ENCODE measurements at places on chromosomes 1 and 21. TPM values are rescaled to one million over a fixed set of nuclear protein-coding genes. Genes with fewer than 3 reads are reported as not detected.

NECTIN4 gene
- total RNA-seq: 0.09 TPM

SLC16A4 gene
- total RNA-seq: 0.13 TPM

CRNN gene
- total RNA-seq: not detected

TMCO2 gene
- total RNA-seq: not detected

DNAJC16 gene
- total RNA-seq: 19.4 TPM

NPHS2 gene
- total RNA-seq: not detected

- DNase-seq: no peak
Measured at GRCh38 chr1:86114816-86115400, 41.7 kb downstream of the COL24A1 start.

DNA sequence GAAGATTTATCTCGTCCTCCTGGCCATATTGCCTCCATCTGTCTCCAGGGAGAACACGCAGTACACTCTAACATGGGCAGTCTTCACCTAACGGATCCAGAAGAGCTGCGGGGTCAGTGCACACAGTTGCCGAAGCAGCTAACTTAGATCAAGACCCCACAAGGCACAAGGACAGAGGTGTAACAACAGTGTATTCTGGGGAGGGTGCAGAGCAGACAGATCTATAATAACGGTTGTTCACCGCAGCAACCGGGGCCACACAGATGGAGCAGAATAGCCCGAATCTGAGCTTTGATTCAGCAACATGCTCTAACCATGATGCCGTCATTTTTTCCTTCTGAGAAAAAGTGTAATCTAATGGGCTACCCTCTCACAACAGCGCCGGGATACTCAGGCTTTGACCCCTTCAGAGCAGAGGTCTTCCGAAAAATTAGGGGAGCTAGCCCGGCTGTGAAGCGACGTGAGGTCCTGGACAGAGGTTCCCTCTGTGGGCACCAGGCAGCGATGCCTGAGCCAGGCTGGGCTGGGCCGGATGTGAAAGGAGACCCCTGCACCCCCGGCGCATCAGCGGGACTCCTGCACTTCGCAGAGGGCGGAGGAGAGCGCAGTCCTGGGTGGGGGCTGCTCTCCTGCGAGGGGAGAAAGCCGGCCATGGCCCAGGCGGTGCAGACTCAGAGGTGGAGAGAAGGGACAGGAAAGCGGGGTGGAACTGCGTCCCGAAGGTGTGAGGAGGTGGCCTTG is 57.5 kb downstream of the BCL9 start:
- peak; percentile 20 for DNase-seq

GRCh38 chr21:8990326-8991087 is 1530.9 kb upstream of the TPTE start:
- no peak for DNase-seq

DNA sequence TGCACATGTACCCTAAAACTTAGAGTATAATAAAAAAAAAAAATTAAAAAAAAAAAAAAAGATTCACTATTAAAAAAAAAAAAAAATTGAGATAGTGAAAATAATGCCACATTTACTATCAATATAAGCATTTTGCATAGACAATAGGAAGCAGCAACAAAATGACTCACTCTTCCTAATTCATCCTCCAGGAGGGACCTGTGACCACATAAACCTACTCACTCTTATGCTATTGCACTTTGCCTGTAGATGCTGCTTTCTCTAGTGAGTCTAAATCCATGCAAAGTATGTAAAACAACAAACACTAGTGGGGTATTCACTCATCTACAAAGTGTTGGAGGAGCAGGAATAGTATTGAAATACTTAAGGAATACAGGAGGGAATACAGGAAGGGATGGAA is 2.9 kb downstream of the OR10J5 start:
- DNase-seq: no peak

DNA sequence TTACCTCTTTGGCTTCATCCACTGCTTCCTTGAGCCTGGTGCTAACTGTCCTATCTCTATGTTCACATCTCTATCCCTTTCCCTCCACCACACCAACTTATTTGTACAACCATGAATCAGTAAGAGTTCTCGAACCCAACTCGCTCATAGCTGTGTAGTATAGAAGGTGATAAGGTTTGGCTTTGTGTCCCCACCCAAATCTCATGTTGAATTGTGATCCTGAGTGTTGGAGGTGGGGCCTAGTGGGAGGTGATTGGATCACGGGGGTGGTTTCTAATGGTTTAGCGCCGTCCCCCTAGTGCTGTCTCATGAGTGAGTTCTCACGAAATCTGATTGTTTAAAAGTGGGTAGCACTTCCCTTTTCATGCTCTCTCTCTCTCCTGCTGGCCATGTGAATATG is 235.6 kb upstream of the FMN2 start:
- DNase-seq: no peak

DNA sequence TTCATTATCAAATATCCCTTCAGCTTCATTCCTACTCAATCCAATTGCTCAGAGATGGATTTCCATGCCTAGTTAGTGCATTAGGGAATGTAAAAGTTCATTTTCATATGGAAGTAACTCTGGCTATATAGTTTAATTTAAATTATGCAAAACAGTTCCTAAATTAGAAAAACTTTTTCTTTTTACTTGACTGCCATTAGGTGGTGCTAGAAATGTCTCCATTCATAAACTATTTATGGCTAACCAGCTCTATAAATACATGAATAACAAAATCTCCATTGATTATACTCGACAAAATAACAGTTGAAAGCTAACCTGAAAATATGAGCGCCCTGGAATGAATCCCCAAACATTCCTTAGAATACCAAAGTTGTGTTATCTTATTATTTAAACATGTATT is 311.4 kb downstream of the USH2A start:
- DNase-seq: no peak

DNA sequence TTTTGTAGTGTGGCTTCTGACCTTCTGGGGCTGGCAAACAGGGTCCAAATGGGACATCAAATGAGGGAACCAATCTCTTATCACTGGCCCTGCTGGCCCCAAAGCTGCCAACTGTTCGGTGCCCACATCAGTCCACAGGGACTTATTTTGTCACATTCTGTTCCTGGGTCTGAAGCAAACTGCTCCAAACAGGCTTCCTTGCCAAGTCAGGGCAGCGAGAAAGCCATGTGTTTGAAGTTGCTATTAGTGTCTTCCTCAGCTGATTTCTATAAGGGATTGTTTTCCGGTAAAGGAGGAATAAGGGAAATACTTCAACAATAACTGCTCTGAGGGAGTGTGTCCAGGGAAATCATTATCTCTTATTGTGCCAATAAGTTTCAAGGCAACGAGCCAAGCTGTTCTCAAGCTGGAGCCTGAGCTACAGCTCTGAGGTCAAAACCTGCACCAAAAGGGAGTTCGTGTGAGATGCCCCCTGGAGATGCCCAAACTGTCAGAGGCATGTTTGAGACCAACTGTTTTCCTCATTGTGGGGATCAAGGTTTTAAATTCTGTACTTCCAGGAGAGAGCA is 381.4 kb upstream of the PROX1 start:
- DNase-seq: no peak

GRCh38 chr21:42737951-42738590 is 84.7 kb downstream of the PDE9A start:
- DNase-seq: peak; percentile 72

DNA sequence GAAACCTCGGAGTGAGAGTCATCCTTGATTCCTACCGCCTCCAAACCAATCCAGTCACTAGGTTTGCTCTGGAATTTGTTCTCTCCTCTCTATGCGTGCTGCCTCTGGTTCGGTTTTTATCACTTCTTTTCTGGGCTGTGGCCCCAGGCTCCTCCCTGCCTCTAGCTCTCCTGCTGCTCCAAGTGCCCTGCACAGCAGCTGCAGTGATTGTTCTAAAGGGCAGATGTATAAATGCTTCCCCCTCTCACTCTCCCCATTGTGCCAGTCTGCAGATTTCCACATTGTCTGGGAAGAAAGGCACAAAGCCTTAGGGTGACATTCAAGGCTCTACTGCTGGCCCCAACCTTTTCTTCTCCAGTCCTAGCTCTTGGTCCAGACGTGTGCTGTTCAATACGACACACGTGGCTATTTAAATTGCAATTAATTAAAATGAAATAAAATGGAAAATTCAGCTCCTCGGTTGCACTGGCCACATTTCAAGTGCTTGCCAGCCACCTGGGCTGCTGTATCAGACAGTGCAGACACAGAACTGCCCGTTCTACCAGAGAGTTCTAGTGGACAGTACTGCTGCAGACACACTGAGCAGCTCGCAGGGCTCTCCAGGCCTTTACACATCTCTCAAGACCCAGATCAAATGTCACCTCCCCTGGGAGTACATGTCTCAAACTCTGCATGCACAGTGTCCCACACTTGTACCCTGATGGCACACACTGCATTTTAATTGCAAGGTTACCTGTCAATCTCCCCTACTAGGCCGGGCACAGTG is 12.4 kb downstream of the TRIM62 start:
- DNase-seq: no peak

- DNase-seq: no peak
Measured at GRCh38 chr1:243723458-243724043, 126.5 kb downstream of the AKT3 start.

- DNase-seq: no peak
Measured at GRCh38 chr21:37337831-37338230, 28.7 kb upstream of the DYRK1A start.

GRCh38 chr1:230153641-230154296 is 86.7 kb downstream of the GALNT2 start:
- DNase-seq: no peak

DNA sequence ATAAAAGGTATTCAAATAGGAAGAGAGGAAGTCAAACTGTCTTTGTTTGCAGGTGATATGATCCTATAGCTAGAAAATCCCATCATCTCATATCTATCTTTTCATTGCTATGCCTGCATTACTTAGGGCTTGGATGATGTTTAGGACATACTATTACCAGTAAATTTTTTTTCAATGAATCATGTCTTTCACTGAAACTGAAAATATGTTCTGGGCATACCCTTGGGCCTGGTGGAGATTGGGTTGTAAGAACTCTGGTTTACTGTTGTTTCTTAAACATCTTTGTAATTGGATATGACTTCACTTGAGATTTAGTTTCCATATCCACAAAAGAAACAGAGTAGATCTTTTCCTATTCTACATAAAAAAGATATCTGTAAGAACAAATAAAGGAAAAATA is 502.2 kb upstream of the PRMT6 start:
- no peak for DNase-seq

DNA sequence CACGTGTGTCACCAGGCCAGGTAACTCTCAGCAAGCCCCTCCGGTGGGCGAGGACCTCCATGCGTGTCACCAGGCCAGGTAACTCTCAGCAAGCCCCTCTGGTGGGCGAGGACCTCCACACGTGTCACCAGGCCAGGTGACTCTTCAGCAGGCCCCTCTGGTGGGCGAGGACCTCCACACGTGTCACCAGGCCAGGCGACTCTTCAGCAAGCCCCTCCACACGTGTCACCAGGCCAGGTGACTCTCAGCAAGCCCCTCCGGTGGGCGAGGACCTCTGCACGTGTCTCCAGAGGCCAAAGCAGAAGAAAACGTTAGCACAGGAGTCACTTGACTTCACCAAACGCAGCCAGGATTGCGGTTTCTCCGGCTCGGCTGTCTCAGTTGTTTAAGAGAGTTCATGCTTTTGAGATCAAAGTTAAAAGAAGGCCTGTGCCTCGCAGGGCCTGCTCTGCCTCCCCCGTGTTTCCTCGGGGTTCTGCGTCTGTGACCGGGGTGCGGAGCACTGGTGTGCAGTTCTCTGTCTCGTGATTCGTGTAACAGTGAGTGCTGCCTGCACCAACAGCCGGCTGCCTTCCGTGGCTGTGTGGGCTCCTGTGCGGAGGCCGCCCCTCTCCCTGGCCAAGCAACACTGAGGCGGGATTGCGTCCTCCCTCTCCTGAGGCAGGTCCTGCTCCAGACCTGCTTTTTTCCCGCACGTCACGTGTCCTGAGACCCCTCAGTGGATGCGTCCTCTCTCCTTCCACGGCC is 56.6 kb downstream of the PRKCZ start:
- no peak for DNase-seq

- no peak for DNase-seq
Measured at GRCh38 chr1:59029411-59030167, 245.7 kb upstream of the JUN start.

GRCh38 chr1:208520438-208521099 is 276.4 kb upstream of the PLXNA2 start:
- DNase-seq: no peak

GRCh38 chr1:93845538-93846205 is 33.3 kb downstream of the DNTTIP2 start:
- no peak for DNase-seq

DNA sequence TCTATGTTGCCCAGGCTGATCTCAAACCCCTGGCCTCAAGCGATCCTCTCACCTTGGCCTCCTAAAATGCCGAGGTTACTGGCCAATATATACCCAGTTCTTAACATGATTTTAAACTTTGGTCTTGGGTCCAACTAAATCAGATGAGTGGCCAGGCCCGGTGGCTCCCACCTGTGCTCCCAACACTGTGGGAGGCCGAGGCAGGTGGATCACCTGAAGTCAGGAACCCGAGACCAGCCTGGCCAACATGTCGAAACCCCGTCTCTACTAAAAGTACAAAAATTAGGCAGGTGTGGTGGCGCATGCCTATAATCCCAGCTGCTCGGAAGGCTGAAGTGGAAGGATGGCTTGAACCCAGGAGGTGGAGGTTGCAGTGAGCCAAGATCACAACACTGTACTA is 29.6 kb downstream of the TOMM20 start:
- no peak for DNase-seq

DNA sequence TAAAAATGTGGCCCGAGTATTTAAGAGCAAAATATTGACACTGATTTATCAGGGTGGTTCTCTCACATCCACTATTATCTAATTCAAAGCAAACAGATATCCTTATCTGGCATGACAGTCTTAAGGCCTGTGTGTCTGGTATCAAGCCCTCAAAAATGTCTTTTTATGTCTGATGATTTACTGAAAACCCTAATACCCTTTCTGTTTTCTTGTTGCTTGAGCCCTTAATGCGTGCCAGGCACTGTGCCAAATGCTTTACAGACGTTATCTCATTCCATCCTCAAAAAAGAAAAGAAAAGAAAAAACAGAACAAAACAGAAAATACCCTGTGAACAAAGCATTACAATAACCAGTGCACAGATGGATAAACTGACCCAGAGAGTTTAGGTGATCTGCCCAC is 5.7 kb downstream of the DUSP23 start:
- no peak for DNase-seq

DNA sequence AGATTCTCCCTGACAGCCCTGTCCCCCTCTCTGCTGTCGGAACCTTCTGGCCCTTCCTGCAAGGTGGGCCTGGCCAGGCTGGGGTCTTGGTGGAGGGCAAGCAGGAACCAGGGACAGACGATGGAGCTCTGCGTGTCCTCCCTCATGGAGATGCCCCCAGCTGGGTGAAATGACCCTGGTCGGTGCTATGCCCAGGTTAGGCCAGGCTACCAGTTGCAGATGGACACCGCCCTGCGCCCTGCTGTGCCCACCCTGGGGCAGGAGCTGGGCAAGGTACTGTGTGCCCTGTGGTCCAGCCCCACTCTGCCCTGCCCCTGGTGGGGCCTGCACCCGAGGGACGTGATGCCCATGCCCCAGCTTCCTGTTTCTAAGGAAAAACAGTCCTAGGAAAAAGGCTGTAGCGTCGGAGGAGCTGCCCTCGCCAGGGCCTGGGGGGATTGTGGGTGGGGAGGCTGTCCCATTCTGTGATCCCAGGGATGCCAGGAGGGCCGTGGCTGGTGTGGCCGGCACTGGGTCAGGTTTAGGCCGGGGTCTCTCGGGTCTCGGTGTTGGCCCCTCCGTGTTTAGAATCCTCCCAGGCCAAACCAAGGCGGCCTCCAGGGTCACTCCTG is 77.6 kb downstream of the MORN1 start:
- no peak for DNase-seq

All from CD8-positive, alpha-beta memory T cell (primary cell).